ENCODE measurements at places on chromosomes 4 and X.

DNA sequence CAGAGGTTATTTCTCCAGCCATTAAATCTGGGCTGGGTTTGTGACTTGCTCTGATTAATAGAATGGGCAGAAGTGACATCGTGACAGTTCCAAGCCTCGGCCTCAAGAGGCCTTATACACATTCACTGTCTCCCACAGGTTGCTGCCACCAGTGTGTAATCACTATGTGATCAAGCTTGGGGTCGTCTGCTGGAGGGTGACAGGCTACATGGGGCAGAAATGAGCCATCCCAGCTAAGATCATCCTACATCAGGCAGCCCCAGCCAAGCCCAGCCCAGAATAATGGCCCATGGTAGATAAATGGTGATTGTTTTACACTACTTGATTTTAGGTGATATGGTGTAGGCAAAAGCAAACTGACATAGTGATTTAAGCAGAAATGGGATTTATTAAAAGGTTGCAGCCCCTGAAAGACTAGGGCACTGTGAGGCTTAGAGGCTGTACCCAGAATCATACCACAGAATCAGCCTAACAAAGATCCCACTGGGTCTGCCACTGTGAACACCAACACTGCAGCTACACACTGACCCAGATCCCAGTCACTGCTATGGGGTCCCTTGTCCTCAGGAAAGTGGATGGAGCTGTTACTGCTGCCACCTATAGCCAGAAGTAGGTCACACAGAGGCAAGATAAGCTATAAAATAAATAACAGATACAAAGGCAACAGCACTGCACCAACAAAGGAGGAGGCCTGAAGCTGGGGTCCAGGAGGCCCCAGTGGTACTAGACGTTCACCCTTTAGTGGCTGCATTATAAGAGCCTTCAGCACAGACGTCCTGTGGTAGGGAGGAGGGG, 159.6 kb upstream of the RBPJ start:
- DNase-seq, result no peak

DNA sequence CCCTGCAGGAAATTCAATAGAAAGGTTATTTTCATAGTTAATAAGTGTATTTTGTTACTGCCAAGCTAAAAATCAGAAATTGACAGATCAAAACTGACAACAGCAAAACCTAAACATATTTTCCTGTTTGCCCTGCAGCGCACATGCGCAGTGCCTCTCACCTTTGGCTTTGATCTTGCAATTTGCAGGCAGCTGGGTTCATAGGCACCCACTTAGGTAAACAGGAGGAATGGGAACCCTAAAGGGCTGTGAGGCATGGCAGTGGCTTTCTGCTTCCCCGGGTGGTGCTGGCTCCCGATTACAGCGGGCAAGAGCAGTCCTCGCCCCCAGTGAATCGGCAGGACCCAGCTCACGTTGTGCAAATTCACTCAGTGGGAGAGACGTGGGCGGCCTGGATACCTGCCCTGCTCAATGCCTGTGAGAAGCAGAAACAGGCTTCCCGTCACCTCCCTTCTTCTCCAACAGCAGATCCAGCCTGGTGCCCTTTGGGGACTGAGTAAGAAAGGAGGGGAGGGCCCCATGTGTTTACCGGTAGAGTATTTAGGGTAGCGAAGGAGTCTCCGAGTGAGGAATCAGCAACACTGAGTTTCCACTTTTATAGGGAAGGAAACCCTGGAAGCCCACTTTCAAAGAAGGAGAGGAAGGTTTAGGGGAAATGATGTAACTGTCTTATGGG, 25.7 kb downstream of the CCKAR start:
- no peak for DNase-seq

DNA sequence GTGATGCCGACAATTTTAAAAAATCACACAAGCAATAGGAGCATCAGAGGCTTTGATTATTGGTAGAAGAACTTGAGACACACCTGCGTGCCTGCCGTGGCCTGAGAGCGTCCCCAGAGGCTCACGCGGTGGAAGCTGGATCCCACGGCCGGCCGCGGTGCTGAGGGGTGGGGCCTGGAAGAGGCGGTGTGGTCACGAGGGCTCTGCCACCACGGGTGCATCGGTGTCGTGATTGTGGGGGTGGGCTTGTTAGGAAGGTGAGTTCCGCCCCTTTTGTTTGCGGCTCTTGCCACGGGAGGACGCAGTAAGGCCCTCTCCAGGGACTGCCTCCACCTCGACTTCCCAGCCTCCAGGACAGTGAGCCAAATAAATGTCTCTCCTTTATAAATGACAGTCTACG, 77.2 kb upstream of the ADRA2C start:
- no peak for DNase-seq

- no peak for DNase-seq
Observed at GRCh38 chr4:7852568-7853185, 87.0 kb downstream of the AFAP1 start.

DNA sequence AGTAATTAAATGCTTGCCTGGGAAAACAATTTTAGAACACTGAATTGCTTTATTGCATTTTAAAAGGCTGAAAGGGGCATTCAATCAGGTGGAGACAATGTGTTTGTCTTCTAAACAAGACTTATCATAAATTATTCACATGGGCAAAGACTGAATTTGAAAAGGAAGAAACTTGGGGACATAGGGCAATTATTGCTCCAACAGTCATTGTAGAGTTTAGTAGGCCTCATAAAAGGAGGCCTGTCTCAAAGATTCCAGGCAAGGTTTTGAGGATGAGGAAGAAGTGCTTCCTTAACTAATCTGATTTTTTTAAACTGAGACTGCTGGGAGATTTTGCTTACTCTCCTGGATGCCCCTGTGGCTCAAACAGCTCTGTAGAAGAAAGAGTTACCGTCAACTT, 174.4 kb upstream of the RPS6KA3 start:
- no peak for DNase-seq

DNA sequence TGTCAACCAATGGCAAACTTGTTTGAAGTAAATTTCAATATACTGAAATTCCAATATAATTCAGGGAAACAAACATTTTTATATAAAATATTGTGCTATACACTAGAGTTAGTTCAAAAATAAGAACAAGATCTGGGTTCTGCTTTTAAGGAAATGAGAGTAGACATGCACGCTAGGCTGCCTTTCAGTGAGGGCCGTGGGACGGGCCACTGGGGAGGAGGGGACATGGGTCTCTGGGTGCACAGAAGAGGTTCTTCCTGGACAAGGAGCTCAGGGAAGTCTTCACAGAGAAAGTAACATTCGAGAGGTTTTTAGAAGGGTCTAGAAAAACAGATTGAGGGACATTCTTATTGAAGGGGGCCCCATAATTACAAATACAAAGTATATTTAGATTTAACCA, 64.4 kb downstream of the SHROOM3 start:
- DNase-seq, result no peak

- DNase-seq, result no peak
Observed at GRCh38 chr4:67608027-67608426, 49.5 kb downstream of the STAP1 start.

DNA sequence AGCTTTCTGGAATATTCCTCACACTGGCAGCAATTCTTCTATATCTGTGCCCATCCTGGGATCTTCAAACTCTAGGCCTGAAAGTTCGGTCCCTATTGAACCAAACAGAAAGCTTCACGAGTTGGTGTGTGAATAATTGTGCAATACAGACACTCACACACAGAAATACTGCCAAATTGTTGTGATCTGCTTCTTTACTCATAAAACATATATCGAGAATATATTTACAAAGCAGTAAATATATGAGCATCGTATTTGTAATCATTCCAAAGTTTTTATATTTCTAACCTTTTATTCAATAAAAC, 56.6 kb upstream of the BEX4 start:
- DNase-seq, result no peak

GRCh38 chrX:114582264-114582632, 1.6 kb upstream of the HTR2C start:
- DNase-seq, result no peak
